Calu3 (cell line): ENCODE measurements at places on chromosomes 1 and 21. TPM values are rescaled to one million over a fixed set of nuclear protein-coding genes. Genes with fewer than 3 reads are reported as not detected.

Gene LCE1C
- not detected in 2 replicates for total RNA-seq

- DNase-seq, result no peak
These were observed 57.6 kb downstream of the KCNK2 start for GRCh38 chr1:215140135-215140534.

- no peak for DNase-seq
These were observed 42.9 kb downstream of the ACTL8 start for GRCh38 chr1:17798011-17798410.

DNA sequence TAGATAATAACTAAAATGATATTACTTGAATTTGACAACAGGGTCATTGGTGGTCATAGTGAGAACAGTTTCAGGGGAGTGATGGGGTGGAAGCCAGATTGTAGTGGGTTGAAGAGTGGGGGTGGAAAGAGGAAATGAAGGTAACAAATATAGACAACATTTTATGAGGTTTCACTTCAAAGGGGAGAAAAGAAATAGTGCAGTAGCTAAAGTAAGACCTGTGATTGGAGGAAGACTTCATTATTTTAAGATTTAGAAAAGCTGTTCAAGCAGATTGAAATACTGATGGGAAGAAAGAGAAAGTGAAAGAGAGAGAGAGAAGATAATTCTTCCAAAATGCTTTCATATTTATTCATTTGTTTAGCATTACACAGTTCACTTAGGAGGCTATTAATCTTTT lies 52.0 kb upstream of the KCNA3 start:
- no peak for DNase-seq

DNA sequence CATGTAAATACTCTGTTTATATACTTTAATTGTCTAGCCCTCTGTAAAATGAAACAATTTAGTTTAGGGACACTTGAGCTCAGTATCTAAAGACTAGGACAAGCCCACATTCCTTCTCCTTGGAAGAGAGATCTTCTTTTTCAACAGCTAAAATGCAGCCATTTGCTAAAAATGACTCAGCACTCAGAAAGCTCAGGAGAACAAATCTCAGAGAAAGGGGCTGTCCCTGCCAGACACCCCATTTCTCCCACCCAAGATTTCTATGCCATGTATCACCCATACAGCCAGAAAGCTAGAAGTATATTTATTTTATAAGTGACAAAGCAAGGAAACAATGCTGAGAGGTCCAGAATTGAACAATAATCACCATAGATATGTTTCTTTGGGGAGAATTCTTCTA lies 23.2 kb upstream of the PRDX6 start:
- no peak for DNase-seq
